Panc1 (cell line): ENCODE measurements at places on chromosomes 16 and 17. TPM values are rescaled to one million over a fixed set of nuclear protein-coding genes. Genes with fewer than 3 reads are reported as not detected.

Gene CD19
- total RNA-seq: not detected

DNA sequence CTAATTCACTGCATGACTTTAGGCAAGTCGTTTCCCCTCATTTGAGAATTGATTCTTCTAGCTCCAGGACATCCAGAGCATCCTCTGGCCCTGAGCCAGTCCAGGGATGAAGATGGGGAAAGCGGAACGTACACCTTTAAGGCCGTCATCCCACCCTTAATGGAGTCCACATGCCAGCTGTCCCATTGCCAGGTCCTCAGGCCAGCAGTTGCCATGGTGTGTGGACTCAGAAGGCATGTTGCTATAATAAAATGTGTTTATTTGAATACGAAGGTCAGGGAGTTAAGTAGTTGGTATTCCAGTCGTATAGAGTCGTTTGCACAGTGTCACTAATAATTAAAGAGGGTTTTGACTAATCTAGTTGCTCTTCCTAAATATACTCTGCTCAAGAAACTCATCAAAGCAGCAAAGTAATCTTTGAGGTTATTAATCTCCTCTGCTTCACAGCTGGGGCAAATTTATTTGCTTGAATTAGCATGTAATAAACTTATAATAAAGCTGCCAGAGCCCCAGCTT, 30.4 kb downstream of the CCDC182 start:
- no peak for DNase-seq
- no peaks in the 10 kb centered on the region for H3K4me1 ChIP-seq
- H3K27me3 ChIP-seq: peaks cover 65% of the 10 kb centered on the region
- H3K4me3 ChIP-seq: no peak overlapping the region

Gene IL21R
- total RNA-seq: 0.10 TPM

GRCh38 chr16:63422715-63423114, 1386.5 kb upstream of the CDH8 start:
- DNase-seq: no peak
- H3K36me3 ChIP-seq: no peaks in the 10 kb centered on the region
- no peak overlapping the region for H3K4me3 ChIP-seq
- H3K4me1 ChIP-seq: no peaks in the 10 kb centered on the region
- no peaks in the 10 kb centered on the region for H3K27me3 ChIP-seq

Gene WBP2
- total RNA-seq: 163 TPM
